ENCODE measurements at places on chromosomes 5 and 9.

DNA sequence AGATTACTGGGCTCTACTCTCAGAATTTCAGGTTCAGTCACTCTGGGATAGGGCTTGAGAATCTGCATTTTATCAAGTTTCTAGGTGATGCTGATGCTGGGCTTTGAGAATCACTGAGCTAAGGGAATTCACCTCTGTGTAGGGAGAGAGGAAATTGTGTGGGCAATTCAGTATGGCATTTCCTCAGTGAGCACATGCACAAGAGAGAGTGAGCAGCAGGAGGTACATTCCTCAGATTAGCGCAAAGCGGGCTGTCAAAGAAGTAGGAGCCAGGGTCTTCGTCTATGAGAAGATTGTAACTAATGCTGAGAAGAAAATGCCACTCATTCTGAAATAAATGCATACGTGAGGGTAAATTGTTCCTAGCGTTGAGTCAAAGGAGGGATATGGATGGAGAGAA is 175.9 kb downstream of the KIF4B start:
- DNase-seq, result no peak

- no peak for DNase-seq
These were observed 392.5 kb downstream of the KDM4C start for GRCh38 chr9:7150153-7150890.

DNA sequence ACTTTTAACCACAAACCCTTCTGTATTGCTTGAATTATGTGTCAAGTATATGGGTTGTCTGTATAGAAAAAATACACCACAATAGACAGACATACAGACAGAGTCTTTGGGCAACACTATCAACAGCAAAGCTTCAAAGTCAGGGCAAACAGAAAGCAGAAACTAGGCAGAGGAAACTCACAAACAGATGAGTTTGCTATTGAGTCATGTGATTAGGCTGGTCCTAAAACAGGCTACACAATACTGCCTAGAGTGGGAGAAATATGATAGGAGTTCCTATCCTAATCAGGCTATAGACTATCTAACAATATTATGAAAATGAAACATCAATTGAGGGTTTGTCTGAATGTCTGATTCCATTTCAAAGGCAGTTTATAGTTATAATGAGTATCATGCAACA is 156.4 kb downstream of the EDIL3 start:
- DNase-seq, result no peak

DNA sequence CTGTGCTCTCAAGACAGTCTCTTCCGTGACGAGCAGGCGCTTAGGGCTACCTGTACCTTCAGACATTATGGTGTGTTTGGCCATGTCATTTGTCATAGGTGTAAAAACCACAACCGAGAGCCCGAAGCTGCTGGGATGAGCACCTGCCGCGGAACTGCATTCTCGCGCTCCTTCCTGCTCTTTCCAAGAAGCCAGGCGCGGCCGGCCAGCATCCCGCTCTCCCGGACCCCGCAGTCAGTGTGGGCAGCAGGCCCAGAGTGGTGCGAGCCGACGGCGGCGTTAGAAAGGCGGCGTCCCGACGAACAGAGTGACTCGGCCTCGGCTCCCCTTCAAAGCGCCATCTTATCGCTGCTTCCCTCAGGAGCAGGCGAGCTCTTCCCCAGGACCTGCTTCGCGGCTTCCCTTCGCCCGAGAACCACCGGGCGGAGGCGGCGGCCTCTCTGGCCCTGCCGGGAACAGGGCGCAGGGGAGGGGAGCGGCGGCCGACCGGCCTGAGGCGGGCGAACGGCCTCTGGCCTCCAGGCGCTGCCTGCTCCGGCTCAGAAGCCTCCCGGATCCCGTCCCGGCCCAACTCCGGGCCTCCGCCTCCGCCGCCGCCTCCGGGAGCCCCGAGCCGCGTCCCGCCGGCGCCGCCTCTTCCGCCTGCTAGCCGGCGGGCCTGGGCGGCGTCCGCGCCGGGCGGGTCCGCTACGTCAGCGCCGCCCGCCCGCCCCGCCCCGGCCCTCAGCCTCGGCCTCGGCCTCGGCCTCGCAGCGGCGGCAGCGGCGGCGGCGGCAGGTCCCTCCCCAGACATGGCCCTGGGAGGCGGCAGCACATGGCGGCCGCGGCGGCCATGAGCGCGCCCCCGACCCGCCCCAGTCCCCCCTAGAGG is at the start of gene FAM120A:
FAM120A (plus strand) TSS at position 741 of the 871 bp plus-strand sequence. CDS start 231 bp downstream, outside the sequence.
- peak; percentile 53 for DNase-seq

DNA sequence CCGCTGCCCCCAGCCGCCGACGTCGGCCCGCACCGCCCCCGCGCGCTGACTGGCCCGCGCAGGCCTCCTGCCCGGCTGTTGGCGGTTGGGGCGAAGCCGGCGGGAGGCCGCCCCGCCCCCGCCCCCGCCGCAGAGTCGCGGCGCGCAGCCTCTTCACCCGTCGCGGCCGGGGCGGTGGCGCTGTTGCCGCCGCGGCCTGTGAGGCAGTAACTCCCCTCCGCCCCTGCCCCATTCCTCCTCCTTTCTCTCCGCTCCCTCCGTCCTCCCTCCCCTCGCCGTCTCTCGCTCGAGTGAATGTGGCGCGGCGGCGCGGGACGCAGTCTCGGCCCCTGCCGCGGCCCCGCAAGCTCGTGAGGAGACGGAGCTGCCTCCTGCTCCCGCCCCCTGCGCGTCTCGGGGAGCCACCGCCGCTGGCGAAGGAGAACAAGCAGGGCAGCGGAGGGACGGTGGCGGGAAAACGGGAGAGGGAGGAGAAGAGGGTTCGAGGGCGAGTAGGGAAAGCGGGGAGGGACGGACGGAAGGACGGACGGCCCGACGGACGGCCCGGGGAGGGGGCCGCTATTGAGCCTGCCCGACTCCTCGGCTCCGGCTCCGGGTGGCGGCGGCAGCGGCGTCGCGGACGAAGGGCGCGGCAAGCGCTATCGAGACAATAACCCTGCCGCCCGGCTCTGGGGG is 637 bp upstream of the ERBIN start:
- DNase-seq, result peak; percentile 80

DNA sequence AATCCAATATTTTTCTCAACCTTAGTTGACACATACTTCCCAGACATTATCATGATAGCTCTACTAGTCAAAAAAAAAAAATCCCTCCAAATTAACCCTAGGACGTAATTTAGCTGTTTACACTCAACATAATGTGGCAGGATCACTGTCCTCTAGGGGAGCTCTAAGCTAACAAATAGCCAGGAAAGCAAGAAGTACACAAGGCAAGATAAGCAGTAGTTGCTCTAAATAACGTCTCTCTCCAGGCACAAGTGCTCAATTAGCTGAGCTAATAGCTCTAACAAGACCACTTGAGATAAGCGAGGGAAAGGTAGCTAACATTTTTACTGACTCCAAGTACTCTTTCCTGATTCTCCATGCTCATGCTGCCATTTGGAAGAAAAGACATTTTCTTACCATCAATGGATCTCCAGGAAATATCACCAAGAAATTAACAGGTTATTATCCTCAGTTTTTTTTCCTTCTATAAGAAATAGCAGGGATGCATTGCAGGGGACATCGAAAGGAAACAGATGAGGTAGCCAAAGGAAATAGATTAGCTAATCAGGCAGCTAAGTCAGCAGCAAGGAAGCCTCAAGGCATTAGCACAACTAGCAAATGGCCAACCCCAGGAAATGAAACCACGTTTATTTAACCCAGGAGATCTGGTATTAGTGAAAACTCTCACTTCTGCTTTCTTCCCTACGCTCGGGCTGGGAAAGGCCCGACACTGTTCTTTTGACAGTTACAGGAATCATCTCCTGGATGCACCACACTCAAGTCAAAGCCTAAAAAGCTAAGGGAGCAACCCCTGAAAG is 614.1 kb downstream of the PTPRD start:
- DNase-seq, result no peak

All from substantia nigra (tissue), 51 donors.